ENCODE measurements at places on chromosomes 16 and 17. TPM values are rescaled to one million over a fixed set of nuclear protein-coding genes. Genes with fewer than 3 reads are reported as not detected.
A peak's percentile ranks its signal among the peaks of the same experiment; 100 is the strongest.

Gene ZNF205
- polyA plus RNA-seq, result 15.1 TPM

DNA sequence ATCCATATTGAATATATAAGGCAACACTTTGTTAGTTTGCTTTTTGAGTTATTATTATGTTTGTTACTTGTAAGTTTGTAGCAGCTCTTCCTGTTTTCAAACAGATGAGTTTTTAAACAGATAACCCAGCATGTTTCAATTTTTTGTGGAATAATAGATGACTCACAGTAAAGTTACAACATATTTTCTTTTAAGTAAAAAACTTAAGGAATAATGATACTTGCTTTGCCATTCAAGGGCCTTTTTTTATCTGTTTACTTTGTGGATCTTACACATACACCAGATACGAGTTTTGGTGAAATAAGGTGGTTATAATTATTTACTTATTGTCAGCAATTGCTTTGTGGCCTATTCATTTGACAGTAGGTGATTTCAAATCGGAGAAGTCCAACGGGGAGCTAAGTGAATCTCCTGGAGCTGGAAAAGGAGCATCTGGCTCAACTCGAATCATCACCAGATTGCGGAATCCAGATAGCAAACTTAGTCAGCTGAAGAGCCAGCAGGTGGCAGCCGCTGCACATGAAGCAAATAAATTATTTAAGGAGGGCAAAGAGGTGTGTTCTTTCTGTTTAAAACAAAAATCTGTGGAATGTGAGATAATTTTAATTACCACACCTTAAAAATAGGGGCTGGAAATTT, 66.3 kb downstream of the BPTF start:
- no peak for DNase-seq

Gene PRSS33
- polyA plus RNA-seq, result not detected

GRCh38 chr17:68707031-68707430, 105.9 kb upstream of the FAM20A start:
- no peak for DNase-seq

DNA sequence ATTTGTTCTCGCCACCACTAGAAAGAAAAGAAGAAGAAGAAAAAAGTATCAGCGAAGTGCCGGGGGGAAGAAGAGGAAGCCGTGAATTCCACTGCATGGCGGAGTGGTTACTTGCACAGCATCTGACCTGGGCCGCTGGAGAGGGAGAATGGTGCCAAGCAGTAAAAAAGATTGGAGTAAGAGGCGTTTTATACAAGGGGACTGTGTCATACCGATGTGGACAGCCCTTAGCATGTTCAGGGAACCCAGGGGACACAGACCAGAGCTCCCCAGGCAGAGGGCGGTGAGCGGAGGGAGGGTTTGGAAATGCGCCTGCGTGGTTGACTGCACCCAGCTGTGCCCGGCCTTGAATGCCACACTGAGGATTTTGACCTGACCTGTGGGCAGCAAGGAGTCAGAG, 52.8 kb downstream of the PLXDC1 start:
- no peak for DNase-seq

Gene KCNG4
- polyA plus RNA-seq, result 0.06 TPM

- no peak for DNase-seq
Observed at GRCh38 chr16:3484318-3485096, 10.8 kb downstream of the C16orf90 start.

- DNase-seq, result peak; percentile 95
Observed at GRCh38 chr17:75205037-75205792, at the start of gene NUP85. Gene NUP85, plus strand, starts transcription at chr17:75205679. Its CDS starts 83 bp downstream, at chr17:75205762.

- no peak for DNase-seq
Observed at GRCh38 chr16:24689128-24689527, 40.3 kb upstream of the TNRC6A start.

DNA sequence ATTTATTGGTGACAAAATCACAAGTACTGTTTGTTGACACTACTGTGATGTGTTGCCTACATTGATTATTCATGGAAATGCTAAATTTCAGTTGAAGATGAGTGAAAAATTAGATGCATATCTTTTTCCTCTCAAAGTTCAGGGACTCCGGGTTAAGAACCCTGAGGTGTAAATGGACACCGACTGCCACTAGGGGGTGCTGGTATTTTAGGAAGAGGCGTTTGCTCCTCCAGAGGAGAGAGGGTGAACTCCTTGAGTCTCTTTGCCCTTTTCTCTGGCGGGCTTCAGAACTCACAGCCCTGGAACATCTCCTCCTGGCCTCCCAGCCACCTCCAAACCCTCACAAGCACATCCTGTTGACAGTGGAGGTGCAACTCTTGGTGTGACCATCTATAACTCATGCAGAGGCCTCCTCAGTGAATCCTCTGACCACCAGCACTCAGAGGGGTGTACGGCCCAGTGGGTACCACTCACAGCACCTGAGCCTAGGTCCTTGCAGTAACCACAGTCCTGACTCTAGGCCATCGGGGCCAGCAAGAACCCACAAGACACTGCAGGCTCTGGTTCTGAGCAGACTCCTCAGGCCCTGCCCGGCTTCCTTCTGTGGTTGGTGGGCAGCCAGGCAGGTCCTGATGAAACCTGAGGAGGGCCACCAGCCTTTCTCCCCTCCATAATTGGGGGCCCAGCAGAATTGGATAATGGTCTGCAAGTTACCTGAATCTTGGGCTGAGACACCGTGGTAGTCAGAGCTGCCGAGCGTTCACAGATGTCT, 26.2 kb upstream of the PIK3R5 start:
- peak; percentile 53 for DNase-seq

GRCh38 chr17:79404136-79404911, 206.5 kb downstream of the RBFOX3 start:
- DNase-seq, result no peak

DNA sequence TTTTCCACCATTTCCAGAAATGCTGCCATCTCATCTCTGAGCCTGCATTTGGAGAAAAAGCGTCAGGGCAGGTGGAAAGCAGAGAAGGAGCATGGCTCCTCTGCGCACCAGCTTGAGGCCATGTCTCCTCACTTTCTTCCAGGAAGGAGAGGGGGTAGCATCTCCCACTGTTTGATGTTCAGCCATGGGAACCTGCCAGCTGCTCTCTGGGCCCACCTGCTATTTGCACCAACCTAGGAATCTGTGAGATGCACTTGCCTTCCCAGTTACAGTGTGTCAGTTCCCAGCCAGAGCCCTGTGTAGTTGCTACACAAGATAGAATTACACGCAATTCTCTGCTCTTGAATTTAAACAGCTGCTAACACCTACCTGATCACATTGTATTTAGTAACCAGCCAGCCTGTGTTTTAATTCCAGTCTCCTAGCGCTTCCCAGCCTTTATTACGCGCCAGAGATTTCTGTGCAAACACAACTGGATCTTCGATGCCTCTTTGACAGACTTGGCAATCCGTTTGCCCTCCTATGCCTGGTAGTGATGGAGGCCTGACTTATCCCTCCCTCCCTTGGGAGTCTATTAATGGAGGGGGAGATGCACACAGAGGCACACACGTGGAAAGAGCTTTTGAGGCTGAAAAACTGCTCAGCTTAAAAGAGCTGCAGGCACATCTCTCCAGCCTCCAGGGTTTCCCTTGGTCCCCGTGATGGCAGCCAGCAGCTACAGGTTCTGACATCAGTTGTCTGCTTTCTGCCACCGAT, 98.1 kb upstream of the SEC14L1 start:
- no peak for DNase-seq

Measured in hindlimb muscle (tissue), 1 donor.